Activated CD4-positive, CD25-positive, alpha-beta regulatory T cell treated with anti-CD3 and anti-CD28 coated beads, Interleukin-2, amount 50 U/mL, for 72 hours (primary cell): ENCODE measurements at places on chromosomes 4 and X.

DNA sequence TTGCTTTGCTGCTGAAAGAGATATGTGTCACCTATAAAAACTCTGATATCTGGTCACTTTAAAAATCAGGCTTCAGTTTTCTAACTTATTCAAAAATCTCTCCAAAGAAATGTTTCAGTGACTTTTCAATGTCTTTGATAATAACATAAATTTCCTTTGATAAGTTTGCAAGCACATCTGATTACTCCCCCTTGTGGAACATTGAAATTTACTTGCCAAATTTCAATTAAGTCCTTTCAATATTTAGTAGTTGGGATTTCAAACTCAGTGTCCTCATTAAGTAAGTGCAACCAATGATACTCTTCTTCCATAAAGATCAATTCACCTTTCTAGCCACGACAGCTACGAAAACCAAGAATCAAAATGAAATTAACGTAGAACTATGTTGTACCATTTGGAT lies 151.3 kb upstream of the FAM47C start:
- DNase-seq, result no peak

DNA sequence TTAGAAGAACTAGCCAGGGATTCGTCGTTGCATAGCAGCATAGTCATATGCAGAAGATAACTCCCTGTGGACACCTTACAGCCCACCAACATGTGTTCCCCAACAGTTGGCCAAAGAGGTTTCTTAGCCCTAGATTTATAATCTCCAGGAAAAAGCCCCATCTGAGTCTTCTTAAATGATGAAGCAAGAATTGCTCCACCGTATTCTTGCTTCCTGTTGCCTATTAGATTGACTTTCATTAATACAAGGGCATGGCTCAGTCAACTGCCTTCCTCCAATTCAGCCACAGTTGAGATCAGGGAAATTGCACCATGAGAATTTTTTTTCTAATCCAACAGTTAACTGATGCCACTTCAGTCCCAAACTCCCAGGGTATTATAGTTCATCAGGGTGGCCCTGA lies 5.2 kb upstream of the AFF2 start:
- DNase-seq, result no peak

- DNase-seq, result no peak
Observed at GRCh38 chr4:189129044-189129694, 811.5 kb upstream of the FRG1 start.

GRCh38 chr4:159292137-159292896 lies 189.4 kb downstream of the RAPGEF2 start:
- DNase-seq, result no peak

DNA sequence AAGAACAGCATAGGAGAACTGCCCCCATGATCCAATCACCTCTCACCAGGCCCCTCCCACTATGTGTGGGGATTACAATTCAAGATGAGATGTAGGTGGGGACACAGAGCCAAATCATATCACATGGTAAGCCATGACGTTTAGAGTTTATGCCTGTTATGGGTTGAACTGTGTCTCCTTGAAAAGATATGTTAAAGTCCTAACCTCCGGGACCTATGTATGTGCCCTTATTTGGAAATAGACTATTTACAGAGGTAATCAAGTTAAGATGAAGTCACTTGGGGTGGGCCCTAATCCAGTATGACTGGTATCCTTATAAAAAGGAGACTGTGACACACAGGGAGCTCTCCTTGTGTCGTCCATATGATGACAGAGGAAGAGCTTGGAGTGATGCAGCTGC lies 25.2 kb upstream of the SLC2A9 start:
- no peak for DNase-seq

DNA sequence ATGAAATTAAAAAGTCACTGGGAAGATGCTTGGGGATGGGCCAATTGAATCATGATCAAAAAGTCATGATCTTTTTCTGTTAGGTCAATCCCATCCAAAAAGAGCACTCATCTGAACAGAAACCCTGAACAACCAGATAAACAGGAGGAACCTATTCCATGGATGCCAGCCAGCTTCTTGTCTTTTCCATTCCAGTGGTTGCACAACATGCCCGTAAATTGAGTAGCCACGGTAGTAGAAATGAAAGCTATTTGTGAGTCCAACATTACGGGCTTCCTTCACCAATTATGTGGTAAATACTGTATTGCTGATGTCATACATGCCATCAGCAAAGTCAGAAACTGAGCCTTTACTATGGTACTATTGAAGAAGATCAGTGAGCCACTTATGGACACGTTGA lies 982.4 kb upstream of the HS3ST1 start:
- DNase-seq, result no peak

DNA sequence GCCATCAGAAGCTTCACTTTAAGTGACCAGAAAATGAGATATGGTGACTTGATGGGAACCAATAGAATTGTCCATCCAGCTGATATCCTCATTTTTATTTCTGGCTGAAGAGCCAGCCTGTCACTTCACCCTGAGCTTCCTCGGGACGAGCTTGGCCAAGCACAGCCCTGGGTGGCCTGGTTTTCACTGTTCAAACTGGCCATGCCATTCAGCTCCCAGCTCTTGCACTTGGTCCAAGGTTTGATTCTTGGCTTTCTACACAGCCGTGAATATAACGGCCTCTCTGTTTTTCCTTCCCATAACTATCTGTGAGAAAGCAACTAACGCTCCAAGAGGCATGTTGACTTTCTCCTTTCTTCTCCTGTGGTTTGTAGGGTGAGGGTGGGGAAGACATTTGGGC lies 71.9 kb downstream of the LIMCH1 start:
- DNase-seq, result no peak
